ENCODE measurements at places on chromosomes 4 and X.

- no peak for DNase-seq
Measured at GRCh38 chrX:333611-334311, 15.2 kb upstream of the GTPBP6 start.

DNA sequence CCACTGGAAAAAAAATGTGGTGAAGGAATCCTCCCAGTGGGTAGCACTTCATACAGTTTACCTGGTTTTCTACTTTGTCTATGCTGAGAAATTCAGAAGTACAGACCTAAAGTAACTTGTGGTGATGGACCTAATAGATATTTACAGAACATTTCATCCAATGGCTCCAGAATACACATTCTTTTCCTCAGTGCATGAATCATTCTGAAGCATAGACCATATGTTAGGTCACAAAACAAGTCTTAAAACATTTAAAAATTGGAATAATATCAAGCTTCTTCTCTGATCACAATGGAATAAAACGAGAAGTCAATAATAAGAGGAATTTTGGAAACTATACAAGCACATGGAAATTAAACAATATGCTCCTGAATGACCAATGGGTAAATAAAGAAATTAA is 450.1 kb upstream of the INTU start:
- no peak for DNase-seq

- no peak for DNase-seq
Measured at GRCh38 chr4:78441756-78442155, 109.8 kb upstream of the ANXA3 start.

DNA sequence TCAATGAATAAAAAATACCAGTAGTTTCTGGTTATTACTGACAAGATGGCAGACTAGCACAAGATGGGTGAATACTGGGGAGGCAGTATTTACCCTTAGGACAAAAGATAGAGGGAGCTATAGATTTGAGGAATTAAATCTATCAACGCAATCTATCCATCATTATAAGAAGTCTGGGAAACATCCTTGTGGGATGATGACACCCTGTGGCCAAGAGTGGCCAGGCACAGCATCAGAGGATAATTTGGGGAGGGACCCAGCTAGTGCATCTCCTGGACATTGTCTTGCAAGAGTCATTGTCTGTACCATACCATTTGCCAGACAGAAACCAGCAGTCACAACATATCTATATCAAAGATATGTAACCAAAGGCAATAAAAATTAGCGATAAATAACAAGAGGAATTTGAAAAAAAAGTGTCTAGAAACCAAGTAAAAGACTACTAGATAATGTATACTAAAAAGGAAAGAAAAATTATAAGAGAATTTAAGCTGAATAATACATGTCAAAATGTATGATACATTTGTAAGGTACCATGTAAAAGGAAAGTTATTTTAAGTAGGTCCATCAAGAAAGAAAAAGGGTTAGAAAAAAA is 22.9 kb downstream of the KCTD8 start:
- DNase-seq: peak; percentile 24

- DNase-seq: no peak
Measured at GRCh38 chr4:169253904-169254303, 16.9 kb downstream of the SH3RF1 start.

GRCh38 chr4:147550626-147551246 is 66.5 kb upstream of the TMEM184C start:
- DNase-seq: no peak

GRCh38 chr4:77232653-77233052 is 75.6 kb downstream of the CCNG2 start:
- no peak for DNase-seq

DNA sequence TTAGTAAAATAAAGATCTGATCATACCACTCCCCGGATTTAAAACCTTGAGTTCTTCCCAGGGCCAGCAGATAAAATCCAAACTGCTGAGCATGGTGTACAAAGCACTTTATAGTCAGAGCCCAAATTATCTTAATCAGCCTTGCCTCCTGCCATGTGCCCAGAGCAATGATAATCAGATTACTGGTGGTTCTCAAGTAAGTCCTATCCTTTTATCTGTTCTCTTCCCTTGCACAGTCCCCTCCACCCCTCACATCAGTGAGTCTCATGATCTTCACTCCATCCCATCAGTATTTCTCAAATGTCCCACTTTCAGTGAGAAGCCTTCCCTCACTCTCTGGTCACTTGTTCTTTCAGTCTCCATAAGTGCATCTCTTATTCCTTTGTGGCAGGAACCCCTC is 22.7 kb downstream of the INTS6L start:
- DNase-seq: no peak

DNA sequence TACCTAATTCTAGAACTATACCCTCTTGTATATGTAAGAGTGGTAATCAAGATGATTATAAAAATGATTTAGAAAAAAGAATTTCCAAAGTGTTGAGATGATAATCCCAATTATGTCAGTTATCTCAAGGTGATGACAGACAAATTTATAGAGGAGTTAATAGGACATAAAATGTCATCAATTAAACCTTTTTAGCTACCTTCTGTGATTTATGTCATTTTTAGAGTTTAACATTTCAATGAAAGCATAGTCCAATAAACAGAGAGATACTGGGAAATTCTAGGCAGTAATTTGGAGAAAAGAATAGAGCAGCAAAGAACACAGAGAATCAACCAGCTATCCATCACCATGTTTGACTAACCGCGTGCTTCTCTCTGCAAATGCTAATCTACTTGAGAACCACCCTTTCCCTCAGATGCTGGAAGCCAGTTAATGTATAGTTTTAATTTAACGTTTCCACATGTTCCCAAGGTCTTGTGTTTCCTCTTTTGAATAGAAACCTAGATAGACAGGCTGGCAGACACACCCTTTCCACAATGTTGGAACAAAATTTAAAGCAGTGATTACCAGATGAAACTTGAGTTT is 433.1 kb upstream of the FAM241A start:
- DNase-seq: no peak

GRCh38 chrX:50799531-50799961 is 14.4 kb downstream of the SHROOM4 start:
- no peak for DNase-seq

- no peak for DNase-seq
Measured at GRCh38 chr4:183190900-183191527, 92.0 kb downstream of the WWC2 start.

- DNase-seq: no peak
Measured at GRCh38 chrX:77415161-77415560, 32.0 kb upstream of the FGF16 start.

GRCh38 chrX:48961585-48962091 is 4.2 kb upstream of the OTUD5 start:
- DNase-seq: no peak

DNA sequence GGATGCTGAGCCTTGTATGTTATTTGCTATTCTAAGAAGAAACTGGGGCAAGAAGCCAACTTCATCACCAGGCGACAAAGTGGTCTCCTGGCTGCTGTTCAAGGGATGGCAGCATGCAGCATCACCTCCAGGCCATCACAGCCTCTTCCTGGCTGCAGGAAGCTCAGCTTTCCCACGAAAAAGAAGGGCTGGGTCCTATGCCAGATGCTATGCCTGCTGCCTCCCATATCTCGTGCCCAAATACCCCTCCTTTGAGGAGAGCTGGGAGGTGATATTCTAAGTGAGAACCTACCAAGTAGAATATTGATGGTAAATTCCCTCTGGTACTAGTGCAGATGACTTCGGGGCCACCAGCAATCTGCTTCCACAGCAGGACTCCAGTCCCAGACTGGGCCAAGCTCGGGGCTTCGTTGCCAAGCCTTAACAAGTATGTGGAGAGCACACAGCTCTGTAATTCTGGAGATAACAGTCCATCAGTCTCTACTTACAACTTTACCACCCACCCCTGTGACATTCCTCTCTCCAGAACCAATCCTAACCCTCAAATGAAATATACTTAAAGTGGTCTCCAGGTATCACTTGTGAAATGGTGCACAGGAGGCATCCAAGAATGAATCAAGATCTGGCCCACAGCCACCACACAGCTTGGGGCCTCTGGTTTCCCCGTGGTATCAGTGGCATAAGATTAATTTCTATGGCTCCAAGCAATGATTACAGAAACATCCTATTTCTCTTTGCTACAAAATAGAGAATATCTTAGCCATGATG is 149.3 kb downstream of the PALLD start:
- no peak for DNase-seq
